ENCODE measurements at places on chromosomes 4 and X.

- DNase-seq = no peak
Observed at GRCh38 chrX:10597871-10598270, 22.5 kb downstream of the MID1 start.

- no peak for DNase-seq
Observed at GRCh38 chr4:7182616-7183015, 9.7 kb upstream of the SORCS2 start.

GRCh38 chrX:57044245-57044644 is 48.9 kb upstream of the SPIN3 start:
- DNase-seq = no peak

DNA sequence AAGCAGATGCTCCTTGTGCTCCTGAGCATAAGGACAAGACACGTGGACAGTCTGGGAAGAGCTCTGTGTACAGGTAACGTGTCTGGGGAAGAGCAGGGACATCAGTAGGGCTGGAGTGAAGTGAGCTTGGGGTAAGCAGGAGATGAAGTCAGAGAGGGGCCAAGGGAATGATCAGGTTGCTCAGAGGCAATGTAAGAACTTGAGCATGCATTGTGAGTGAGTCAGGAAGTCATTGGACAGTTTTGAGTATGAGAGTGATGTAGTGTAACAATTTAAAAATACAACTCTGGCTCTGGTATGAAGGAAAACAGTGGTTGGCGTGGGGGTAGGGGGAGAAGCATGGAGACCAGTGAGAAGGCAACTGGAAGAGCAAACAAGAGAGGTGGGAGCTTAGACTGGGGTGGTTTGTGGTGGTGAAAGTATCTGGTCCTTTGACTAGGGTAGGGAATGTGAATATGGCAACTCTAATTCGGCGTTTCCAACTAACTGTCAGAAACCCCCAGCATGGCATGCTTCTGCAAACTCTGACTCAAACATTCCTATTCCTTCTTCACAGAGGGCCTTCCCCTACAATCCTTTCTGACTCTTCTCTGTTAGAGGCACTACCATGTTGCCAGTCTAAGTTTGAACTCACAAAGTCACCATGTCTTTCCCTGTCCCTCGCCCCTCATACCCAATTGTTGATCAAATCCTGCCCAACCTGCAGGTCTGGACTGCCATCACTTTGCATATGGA is 57.2 kb downstream of the STBD1 start:
- DNase-seq = no peak

GRCh38 chr4:146041139-146042004 is 102.7 kb upstream of the ZNF827 start:
- no peak for DNase-seq

GRCh38 chrX:9955506-9955905 is 11.7 kb upstream of the CLDN34 start:
- no peak for DNase-seq

- no peak for DNase-seq
Observed at GRCh38 chr4:177558995-177559394, 116.8 kb upstream of the AGA start.

GRCh38 chr4:141121101-141121500 is 12.2 kb downstream of the RNF150 start:
- no peak for DNase-seq

- no peak for DNase-seq
Observed at GRCh38 chr4:4267981-4268380, 20.0 kb upstream of the TMEM128 start.
